ENCODE measurements at places on chromosomes 7 and 10.
A peak's percentile ranks its signal among the peaks of the same experiment; 100 is the strongest.

- no peak for DNase-seq
Observed at GRCh38 chr10:127932521-127933270, 25.8 kb downstream of the PTPRE start.

GRCh38 chr7:1457059-1457948 lies 2.0 kb downstream of the MICALL2 start:
- no peak for DNase-seq

DNA sequence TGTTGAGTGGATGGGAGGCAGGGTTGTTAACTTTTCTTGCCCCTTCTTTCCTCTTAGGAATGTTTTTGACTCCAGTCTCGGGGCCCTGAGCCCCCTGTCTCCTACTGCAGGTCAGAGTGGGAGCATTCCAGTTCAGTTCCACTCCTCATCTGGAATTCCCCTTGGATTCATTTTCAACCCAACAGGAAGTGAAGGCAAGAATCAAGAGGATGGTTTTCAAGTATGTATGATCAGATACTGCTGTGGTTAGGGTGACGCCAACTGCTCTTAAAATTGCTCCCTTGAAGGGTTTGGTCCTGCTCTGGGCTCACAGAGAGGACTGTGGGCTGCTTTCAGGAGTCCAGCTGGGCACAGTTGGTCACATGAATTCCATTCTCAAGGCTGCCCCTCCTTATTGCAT lies 22.0 kb downstream of the VWA2 start:
- DNase-seq: no peak

DNA sequence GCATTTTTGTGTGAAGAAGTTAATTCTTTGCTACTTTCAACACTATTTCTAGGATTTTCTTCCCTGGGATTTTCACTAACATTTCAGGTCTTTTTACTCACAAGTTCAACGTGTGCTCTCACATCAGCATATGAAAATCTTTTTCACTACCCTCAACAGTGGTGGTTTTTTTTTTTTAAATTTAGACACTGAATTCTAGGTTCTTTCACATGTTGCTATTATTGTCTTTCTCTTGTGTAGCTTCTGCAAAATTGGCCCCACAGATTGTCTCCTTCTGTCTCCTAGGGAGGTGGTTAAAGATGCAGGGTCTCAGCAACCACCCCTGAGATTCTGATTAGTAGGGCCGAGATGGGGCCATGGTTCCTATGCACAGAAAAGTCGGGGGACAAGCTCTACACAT lies 165.0 kb upstream of the GPR26 start:
- DNase-seq: no peak

DNA sequence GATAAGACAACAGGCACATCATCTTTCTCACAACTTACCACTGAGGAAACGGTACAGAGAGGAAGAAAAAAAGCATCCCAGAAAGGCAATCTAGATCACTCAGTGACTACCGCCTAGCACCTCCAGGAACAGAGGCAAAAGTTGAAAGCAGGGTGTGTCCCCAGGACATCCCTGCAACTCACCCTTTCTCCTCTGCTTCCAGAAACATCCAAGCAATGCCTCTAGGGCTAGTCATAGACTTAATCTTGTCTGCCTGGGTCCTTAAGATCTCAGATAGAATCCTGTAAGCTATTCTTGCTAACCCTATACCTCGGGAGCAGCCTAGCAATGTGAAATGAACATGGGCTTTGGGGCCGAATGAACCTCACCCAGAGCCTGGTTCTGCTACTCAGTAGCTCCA lies 18.8 kb upstream of the PDCD4 start:
- no peak for DNase-seq

DNA sequence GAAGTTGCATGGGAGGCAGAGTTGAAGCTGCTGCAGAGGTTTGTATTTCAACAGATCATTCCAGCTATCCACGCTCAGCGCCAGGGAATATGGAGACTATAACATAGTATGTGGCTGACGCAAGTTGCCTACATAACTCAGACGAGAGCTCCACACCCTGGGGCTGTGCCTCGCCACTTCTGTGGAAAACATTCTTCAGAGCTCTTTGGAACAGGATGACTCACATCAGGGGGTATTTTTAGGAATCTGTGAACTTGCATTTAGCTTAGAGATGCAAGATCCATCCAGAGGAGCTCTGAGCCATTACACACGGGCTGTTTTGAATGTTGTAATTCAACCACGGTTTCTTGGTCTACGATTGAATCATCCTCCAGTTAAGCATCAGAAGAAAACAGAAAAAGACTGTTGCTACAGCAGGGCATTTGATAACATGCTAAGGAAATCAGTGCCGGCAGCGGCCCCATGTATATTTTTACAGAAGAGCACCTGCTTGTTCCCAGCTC lies 481.5 kb upstream of the AKR1E2 start:
- peak; percentile 7 for DNase-seq

DNA sequence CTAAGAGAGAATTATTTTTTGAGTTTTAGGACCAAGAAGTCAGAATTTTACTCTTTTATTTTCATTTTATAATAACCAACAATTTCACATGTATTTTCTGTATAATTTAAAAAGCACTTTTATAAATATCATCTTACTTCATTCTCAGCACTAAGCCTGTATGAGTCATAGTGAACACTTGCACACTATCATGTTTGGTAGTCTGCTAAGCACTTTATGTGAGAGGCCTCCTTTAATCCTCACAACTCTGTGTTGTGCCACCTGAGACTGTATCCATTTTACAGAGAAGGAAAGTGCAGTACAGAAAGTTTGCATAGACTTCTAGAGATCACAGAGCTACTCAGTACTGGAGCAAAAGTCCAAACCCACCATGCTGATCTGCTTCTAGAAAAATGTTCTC lies 939.6 kb downstream of the NRG3 start:
- no peak for DNase-seq

- peak; percentile 55 for DNase-seq
Observed at GRCh38 chr10:14873090-14873760, 5.4 kb upstream of the SUV39H2 start.

- peak; percentile 29 for DNase-seq
Observed at GRCh38 chr7:79806161-79806734, 328.4 kb upstream of the GNAI1 start.

GRCh38 chr7:120733143-120733542 lies 124.8 kb downstream of the TSPAN12 start:
- peak; percentile 74 for DNase-seq

DNA sequence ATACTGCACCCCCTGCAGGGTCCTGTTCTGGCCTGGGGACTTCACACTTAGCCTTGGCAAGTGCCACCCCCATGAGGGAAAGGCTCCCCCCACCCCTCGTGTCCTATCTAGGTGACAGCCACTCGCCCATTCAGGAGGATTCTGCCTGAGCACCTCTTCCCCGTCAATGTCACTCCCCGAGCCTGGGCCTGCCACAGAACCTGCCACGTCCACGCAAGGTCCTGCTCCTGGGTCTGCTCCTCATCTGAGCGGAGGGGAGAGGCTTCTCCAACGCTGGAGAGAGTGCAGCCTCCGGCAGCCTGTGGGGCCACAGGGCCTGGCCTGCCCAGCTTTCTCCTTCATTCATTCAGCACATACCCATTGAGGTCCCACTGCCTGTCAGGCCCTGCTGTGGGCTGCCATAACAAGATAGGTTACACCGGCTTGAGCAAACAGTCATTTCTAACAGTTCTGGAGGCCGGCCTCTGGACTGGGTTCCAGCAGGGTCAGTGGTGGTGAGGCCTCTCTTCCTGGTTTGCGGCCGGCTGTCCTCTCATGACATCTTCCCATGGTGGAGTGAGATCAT lies 92.0 kb upstream of the RET start:
- DNase-seq: no peak

DNA sequence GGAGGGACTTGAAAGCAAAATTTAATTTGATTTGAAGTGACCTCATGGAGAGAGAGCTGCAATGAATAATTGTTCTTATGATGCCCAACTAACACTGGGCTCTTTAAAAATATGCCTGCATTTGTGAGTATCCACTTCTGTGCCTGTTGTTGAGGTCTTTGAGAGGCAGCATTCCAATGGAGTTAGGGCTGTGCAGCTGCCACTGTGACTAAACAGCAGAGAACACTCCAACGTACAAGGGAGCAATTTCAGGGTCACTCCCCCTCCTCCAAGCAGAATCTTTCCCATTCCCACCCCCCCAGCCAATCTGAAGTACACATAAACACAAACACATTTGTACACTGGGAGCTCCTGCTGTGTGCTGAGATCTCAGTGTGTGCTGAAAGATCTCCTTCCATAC lies 28.0 kb upstream of the GSAP start:
- no peak for DNase-seq

DNA sequence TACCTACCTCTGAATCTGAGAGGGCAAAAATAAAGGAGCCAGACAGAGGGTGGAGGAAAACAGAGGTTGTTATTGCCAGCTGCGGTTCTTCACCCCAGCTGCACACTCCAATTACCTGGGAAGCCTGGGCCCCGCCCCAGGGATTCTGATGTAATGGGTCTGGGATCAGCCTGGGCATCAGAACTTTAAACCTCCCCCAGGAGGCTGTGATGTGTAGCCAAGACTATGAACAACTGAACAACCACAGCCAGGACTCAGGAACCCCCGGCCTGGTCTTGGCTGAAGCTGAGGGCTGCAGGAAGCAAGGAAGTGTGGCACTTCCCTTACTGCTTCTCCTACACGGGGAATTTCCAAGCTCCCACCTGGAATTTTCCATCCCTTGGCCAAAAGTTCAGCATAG lies 89.3 kb downstream of the HIP1 start:
- DNase-seq: no peak

DNA sequence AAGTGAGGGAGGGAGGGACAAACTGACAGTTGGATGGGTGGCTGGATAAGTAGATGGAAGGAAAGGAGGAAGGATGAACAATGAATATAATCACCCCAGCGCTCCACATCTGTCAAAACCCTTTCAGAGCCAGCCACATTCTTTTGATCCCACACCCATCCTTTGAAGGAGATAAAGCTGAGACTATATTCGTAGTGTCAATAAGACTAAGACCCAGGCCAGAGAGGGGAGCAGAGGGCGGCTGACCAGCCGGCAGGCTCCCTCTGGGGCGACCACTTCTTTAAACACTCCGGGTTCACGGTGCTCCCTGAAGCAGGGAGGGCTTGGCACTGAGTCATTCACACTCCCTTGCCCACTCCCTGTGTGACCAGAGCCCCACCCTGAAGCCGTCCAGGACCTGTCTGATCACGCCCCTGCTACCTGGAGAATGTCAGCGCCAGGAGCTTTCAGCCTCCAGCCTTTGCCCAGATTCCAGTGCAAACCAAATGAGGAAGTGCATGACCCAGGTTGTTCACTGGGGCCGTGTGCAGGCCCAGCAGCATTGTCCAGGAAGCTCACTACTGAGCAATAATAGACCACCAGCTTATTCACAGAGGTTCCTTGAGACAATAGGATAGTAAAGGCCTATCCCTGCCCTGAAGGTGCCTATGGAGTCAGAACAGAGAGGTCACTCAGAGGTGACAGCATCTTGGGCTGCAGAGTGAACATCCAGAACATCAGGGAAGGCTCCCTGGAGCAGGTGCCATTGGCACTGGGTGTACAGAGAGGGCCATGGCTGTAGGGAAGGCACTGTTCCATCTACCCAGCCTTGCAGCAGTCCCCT lies 34.4 kb downstream of the UNC5B start:
- no peak for DNase-seq

DNA sequence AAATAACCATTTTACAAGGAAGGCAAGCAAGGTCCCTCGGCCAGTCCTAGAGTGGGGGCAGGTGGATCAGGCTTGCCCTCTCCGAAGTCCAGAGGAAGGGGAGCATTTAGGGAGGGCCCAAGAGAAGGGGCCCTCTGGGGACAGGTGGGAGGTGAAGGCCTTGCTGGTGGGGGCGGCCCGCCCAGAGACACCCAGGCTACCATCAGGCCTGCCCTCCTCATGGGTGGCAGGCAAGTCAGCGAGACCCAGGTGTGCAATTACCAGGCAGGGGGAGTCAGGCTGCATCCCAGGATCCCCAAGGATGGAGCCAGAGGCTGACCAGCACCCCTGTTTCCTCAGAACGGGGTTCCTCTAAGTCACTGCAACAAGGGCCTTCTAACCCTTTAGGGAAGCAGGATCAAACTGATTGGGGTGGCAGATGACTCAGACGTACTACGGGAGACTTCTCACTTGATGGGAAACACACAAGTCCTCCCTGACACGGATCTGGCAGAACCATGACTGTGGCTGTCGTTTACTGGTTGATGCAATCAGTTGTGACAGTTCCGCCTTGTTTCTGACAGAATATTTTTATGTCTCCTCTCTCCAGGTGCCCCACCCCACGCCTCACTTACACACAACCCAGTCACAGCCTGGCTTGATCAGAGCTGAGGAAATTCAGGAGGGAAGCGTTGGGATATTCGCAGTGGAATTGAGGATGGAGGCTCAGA lies 8.2 kb downstream of the LOXL4 start:
- DNase-seq: peak; percentile 8

GRCh38 chr10:78476156-78476555 lies 442.5 kb downstream of the RPS24 start:
- no peak for DNase-seq

DNA sequence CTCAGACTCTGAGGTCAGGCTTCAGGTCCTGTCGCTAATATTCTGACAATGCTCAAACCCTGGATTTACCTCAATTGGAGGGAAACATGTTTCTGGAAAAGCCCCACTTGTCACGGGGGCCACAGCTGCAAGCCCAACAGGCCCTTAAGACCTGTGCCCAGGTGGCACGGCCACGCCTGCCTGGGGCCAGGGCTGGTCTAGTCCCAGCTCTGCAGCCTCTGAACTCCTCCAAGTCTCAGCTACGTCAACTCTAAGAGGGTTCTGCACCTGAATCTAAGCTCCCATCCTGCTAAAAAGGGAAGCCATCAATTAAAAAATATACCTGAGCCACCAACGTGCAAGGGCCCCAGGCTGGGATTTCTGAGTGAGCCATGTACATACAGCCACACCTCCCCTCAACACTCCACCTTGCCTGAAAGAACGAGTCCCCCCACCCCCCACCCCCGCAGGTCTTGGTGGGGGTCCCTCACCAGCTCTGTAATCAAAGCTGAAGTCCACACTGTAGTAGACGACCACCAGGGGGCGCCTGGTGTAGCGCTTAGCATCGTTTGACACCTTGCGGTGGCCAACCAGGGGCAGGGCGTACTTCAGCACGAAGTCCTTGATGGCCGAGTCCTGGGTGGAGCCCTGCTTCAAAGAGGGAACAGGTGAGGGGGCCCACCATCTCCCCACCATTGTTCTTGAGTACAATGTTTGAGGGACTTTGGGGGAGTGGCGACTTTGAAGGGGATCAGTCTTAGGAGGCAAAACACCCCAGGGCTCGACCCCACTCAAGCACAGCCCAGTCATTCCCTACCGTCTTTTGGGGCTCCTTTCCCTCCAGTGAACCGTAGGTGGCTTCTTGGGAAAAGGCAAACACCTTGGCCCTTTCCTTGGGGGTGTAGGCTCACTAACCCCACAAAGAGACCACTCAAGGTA lies 22.6 kb downstream of the PDIA4 start:
- peak; percentile 59 for DNase-seq

- DNase-seq: no peak
Observed at GRCh38 chr7:32952876-32953275, 4.4 kb upstream of the FKBP9 start.

GRCh38 chr10:6602700-6603084 lies 22.6 kb upstream of the PRKCQ start:
- DNase-seq: no peak

GRCh38 chr7:73844848-73845460 lies 2.6 kb upstream of the METTL27 start:
- no peak for DNase-seq

GRCh38 chr7:115252461-115252860 lies 330.6 kb downstream of the MDFIC start:
- no peak for DNase-seq

- DNase-seq: no peak
Observed at GRCh38 chr10:21520949-21521348, 4.5 kb downstream of the SKIDA1 start.

Data from RKO (cell line).